ACHN (cell line): ENCODE measurements at places on chromosomes 5 and 9.

DNA sequence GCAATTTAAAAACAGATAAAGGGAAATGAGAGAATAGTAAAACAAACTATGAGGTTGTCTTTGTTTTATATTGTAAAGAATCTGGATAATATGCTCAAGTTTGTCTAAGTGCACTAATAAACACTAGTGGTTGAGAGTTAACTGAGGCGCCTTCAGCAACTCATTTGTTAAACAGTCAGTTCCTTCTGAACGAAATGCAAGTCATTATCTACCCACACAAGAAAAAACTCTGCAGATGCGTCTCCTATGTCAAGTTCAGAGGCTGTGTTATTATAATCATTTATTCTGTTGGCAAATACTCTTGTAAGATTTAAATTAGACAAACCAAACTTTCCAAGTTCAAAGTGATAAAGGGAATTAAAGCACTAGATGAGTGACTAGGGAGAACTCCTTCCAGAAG, 20.3 kb upstream of the PCA3 start:
- no peak for DNase-seq

DNA sequence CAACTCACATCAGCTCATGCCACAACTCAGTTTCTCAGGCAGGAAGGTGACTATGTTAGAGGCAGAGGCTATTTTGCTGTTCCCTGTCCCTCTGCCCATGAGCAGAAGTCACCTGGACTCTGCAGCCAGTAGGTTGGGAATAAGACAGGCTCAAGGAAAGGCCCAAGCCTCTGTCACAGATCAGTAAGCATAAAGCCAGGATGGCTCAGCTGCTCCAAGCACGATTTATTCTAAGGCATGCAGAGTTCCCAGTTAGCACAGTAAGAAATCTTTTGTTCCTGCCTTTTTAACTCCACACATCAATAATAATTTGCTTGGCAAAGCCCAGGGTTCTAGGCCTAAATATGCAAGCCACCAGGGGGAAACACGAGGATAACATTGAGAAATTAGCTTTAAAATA, 249.0 kb upstream of the ADRA1B start:
- DNase-seq = no peak

- no peak for DNase-seq
Observed at GRCh38 chr9:89372230-89372816, 54.0 kb downstream of the SECISBP2 start.

DNA sequence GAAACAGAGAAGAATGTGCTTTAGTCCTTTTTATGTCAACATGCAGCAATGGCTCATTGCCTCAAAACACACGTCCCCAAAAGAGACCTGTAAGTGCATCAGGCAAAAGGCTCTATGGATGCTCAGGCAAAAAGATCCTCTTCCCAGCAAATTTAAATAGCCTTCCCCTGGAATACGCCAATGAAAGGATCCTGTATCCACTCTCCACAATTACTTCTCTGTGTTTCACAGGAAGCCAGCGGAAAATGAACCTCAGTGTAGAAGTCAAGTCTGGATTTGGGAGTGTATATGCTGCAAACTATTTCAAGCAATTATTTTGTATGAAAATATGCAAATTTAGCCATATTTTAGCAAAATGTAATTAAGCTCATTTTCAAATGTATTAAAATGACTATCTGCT, 217.9 kb downstream of the EPB41L4A start:
- DNase-seq = no peak

- no peak for DNase-seq
Observed at GRCh38 chr9:132946211-132946610, 1.8 kb upstream of the TSC1 start.

GRCh38 chr9:18675973-18676372, 202.0 kb downstream of the ADAMTSL1 start:
- DNase-seq = no peak

DNA sequence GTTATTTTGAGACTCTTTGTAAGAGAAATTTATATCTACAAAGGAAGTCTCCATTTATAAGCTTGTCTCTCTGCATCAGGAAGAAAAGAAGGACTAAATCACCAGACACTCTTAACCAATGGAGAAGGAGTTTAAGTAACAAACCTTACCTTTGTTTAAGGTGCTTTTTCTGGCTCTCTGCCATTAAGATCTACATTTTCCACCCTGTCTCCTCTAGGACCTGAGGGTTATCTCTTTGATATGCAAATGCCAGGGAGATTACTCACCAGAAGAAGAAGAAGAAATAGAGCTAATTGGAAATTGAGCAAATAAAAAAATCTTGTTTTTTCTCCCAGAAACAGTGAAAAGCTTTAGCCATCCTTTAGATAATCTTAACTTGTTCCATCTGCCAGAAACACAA, 60.9 kb downstream of the CDKN2A start:
- DNase-seq = no peak

GRCh38 chr5:163596608-163597315, 91.3 kb downstream of the MAT2B start:
- no peak for DNase-seq

DNA sequence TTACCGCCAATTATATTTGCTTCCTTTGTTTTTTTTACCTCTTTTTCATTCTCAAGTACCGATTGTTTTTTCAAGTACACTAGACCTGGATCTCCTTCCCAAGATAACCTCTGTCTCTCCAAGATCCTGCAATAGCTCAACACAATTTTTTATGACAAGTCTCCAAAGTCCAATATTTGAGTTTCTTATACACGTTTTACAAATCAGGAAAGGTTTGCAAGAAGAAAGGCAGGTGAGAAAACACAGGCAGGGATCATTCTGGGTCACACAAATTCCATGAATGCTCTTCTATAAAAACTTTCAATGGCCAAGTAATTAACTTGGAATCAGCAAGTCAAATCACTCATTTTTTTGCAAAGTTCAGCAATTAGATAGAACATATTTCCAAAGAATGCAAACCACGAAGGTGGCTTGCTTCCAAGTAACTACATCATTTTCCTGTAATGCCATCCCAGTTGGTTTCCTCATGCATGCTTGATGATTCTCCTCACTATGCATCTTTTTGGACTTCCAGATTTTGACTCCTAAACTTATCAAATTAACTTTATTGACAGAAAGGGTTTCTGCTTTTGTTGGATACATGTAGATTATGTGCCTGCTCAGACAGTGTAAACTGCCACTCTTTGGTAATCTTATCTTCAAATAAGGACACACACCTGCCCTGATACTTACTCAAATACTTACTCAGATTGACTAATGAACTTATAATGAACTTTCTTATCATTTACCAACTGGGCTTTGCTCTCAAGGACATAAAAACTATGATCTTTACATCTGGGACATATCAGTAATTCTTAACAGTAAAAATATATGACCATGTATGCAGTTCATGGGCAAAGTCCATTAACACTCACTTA, 24.7 kb upstream of the IFNE start:
- DNase-seq = no peak

GRCh38 chr5:155050384-155051019, 36.9 kb downstream of the KIF4B start:
- no peak for DNase-seq

DNA sequence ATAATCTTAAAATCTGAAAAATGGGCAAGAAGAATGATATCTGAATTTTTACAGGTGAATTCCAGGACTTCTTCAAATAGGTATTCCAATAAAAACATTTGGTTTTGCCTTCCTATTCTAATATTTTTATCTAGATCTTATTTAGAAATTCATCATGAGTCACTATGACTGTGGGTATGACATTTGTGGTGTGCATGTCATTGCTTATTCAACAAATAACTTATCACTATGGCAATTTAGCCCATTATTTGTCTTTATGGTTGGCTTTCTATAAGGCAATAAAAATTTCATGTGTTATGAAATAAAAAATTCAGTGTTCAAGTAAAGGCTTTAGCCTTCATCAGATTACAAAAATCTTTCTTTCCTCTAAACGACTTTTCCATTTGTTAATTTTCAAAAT, 1139.6 kb upstream of the NUDT12 start:
- DNase-seq = no peak

DNA sequence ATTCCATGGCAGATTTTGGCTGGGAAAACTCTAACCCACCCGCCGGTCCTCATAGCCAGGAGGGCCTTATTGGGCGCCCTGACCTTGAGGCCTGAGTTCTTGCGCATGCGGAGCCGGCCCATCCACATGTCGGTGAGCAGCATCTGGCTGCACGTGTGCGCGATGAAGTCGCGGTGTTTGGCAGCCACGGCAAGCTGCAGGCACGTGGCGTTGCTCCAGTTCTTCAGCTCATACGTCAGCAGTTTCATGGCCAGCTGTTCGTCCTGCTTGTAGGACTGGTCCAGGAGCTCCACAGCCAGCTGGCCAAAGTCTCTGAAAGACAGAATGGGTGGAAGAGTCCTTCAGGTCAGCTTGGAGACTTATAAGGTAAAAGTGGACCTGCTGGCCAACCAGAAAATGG, 204.3 kb upstream of the KLF9 start:
- DNase-seq = no peak

DNA sequence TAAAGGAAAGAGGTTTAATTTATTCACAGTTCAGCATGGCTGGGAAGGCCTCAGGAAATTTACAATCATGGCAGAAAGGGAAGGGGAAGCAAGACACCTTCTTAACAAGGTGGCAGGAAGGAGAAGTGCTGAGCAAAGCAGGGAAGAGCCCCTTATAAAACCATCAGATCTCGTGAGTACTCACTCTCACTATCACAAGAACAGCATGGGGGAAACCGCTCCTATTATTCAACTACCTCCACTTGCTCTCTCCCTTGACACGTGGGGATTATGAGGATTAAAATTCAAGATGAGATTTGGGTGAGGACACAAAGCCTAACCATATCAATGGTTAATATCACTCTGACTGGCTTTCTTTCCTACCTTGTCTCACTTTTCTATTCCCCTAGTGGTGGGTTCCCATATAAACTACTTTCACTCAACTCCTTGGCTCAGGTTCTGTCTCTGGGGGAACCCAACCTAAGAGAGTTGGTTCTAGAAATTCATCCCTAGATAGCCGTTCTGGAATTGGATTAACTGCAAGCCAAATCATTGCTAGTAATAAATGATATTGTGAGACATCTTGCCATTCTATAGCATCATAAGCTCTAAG, 749.8 kb upstream of the GRAMD2B start:
- DNase-seq = no peak

GRCh38 chr9:105656131-105656921, 5.9 kb upstream of the TAL2 start:
- peak; percentile 6 for DNase-seq

DNA sequence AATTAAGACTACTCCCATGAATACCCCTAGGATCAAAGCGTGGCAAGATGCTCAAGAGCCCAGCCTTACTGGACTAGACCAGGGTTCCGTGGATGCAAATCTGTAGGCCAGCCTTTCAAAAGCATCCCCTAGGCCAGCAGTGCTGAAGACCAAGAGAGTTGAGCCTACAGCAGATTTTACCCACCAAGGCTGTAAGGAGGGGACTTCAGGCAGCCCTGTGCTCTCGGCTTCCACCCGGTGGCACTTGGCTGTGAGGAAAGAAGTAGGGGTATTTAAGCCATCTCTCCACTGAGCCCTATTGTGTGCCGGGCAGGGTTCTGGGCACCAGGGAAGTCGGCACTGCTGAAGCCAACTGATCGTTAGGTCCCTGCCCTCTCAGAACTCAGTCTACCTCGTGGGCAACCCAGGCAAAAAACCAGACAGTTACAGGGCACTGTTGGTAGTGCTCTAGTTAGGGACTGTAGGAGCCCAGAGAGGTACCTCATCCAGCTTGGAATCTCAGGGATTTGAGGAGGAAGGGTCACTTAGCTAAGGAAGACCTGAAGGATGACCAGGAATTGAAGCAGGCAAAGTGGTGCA, 25.5 kb downstream of the TCF7 start:
- DNase-seq = no peak

GRCh38 chr5:43780586-43780985, 177.6 kb downstream of the NNT start:
- DNase-seq = no peak

- DNase-seq = no peak
Observed at GRCh38 chr9:7467186-7467585, 332.4 kb downstream of the DMAC1 start.

DNA sequence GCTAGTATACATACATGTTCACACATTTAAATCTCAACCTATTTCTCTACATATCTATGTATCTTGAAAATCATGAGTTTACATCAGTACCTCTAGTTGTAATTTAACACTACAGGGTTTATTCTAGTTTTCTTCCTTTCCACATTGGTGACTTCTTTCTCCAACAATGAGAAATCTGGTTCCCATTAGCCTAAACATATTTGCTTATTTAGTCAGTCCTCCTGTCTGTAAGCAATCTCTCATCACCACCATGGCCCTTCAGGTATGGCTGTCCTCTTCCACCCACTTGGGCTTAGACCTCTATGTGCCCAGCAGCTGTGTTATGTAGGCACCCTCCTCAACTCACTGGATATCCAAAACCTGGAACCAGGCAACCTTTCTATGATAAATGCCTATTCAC, 8.0 kb upstream of the SPATA31D1 start:
- DNase-seq = no peak

- no peak for DNase-seq
Observed at GRCh38 chr5:67147760-67148159, 48.8 kb downstream of the CD180 start.

GRCh38 chr5:56433039-56433617, 200.0 kb upstream of the ANKRD55 start:
- no peak for DNase-seq

GRCh38 chr5:54093081-54093492, 217.3 kb downstream of the ARL15 start:
- no peak for DNase-seq

- no peak for DNase-seq
Observed at GRCh38 chr5:73899055-73899454, 273.1 kb downstream of the ARHGEF28 start.

DNA sequence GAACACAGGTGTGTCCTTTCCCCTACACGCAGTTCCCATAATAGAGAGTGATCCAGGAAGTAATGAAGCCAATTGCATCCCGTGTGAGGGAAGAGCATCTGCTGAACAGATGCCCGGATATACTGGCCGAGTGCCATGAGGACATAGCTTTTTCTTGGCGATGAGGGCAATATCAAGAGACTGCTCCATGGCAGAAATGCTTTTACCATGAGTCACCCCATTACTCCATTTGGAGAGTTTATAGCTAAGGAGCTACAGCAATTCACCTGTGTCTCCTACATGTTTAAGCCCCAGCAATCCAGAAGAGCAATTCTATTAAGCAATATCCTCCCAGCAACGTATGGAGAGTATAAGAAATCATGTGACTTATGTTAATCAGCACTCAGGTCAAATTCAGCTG, 222.0 kb upstream of the KLF4 start:
- DNase-seq = peak; percentile 95

DNA sequence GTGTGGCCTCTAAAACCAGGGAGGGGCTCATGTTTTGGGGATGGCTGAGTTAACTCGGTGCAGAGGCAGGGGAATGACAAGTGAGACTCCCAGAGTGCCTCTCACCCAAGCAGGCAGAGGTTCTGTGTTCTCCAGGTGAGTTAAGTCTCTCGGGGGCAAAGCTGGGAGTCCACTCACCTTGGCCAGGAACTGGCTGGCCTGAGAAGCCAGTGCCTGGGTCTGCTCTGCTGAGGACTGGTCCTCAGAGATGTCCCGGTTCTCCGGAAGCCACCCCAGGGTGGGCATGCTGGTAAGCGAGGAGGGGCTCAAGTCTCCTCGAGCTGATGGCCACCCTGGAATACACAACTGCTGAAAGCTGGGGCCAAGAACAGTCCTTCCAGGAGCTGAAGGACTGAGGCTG, 20.4 kb downstream of the AKNA start:
- no peak for DNase-seq

GRCh38 chr5:112159435-112159834, 259.6 kb downstream of the EPB41L4A start:
- DNase-seq = no peak

GRCh38 chr5:13955896-13956295, 11.4 kb upstream of the DNAH5 start:
- peak; percentile 40 for DNase-seq

GRCh38 chr5:159928122-159928909, 12.0 kb downstream of the ADRA1B start:
- peak; percentile 84 for DNase-seq
